Tibial nerve (tissue), 4 donors: ENCODE measurements at places on chromosomes 1 and 21. TPM values are rescaled to one million over a fixed set of nuclear protein-coding genes. Genes with fewer than 3 reads are reported as not detected.

DNA sequence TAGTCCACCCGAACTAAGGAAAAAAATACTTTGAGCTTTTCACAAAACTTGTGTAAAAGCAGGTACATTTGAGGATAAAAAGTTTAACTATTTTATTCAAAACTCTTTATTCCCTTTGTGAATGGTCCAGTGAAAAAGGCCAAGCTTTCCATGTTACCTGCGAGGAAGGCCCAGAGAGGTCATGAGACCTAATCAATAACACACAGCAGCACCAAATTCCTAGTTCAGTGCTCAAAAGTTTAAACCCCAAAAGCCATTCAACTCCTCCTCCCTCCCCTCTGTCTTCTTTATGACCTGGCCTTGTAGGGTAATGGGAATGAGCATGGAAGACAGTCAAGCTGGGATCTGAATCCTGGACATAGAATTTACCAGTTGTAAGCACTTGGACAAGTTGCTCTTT, 151.9 kb upstream of the FGGY start:
- no peak for DNase-seq
- H3K27me3 ChIP-seq = no peaks in the 10 kb centered on the region
- H3K4me3 ChIP-seq = no peak overlapping the region
- H3K36me3 ChIP-seq = no peaks in the 10 kb centered on the region
- peaks cover 14% of the 10 kb centered on the region for H3K4me1 ChIP-seq
- no peak overlapping the region for H3K27ac ChIP-seq

DNA sequence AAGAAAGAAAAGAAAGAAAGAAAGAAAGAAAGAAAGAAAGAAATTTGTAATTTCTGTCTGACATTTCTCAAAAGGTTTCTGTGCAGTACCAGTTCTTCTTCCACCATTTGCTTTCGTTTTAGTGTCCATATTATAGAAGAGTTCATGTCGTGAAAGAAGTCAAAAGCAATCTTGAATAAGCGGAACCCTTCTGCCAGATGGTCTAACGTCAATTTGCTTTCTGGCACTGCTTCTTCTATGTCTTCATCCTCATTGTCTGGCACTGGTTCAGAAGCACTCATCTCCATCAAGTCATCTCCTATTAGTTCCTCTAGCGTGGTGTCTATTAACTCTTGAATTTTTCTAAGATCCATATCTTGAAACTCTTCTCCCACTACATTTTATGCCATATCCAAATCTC, 170.0 kb upstream of the KCTD3 start:
- no peak overlapping the region for H3K4me3 ChIP-seq
- no peaks in the 10 kb centered on the region for H3K36me3 ChIP-seq
- H3K27ac ChIP-seq = no peak overlapping the region
- no peak for DNase-seq

DNA sequence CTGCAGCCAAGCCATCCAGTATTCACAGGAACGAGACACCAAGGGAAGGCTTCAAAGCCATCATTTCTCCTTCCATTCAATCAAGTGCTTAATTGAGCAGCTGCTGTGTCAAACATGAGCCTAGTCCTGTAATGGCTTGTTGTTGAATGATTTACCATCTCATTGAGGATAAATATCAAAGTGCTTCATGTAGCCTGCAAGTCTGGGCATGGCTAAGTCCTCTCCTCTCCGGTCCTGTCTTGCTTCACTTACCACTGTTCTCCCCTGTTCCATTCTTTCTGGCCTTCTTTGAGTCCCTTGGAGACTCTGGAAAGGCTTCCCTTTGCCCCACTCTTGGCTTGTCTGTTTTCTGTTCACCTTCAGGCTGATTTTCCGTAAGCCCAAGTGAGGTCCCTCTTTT, 279.8 kb downstream of the PBX1 start:
- no peak overlapping the region for H3K27ac ChIP-seq
- no peak overlapping the region for H3K4me3 ChIP-seq
- H3K4me1 ChIP-seq = no peaks in the 10 kb centered on the region
- DNase-seq = no peak
- H3K27me3 ChIP-seq = no peaks in the 10 kb centered on the region
- H3K36me3 ChIP-seq = no peaks in the 10 kb centered on the region

Gene PRAMEF17
- total RNA-seq = not detected

Gene CRNN
- total RNA-seq = not detected
